Endothelial cell (in vitro differentiated cells): ENCODE measurements at places on chromosomes 3 and 15.

DNA sequence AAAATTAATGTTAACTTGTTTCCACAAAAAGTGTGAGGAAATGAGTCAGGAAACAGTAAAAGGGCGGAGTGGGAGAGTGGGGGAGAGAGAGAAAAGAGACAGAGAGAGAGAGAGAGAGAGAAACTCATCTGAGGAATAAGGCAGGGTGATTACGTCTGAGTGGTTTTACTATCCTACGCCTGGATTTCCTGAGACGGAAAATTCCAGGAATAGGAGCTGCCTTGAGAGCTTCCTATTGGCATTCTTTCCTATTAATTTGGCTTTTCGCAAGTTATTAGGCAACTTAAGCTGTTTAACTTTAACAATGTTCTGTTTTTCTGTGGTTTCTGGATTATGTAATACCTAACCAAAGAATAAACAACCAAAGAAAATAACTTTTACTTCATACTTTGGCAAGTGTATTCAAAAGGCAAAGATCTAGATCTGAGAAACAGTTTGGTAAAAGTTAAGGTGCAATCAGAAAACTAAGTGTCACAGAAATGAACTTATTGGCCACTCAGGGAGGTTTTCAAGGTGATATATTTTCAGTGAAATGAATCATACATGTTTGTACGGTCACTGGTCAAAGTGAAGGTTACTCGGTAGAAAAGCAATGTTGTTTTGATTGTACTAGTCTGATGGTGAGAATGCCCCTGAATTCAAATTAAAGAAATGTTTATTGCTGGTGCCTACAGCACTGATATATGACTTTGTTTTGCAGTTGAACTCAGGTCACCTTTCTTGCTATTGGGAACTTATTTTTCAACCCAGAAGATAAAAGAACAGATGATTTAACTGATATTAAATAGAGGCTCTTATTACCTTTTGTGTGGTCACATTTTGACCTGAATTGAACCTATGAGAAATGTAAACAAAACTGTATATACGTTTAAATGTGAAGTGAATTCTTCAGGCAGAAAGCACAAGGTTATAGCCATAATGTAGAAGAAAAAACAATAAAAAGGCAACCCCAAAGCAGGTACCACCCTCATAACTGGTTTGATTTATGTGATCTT, 39.9 kb upstream of the TNFSF10 start:
- peak overlapping the region; percentile 98 for H3K27ac ChIP-seq
- H3K4me3 ChIP-seq = no peak overlapping the region
- peaks cover 24% of the 10 kb centered on the region for H3K4me1 ChIP-seq
- no peaks in the 10 kb centered on the region for H3K36me3 ChIP-seq
- DNase-seq = peak; percentile 18

GRCh38 chr3:133872161-133872560, 23.5 kb downstream of the RAB6B start:
- no peak for DNase-seq
- H3K4me3 ChIP-seq = no peak overlapping the region
- H3K27ac ChIP-seq = no peak overlapping the region
- no peaks in the 10 kb centered on the region for H3K4me1 ChIP-seq
- no peaks in the 10 kb centered on the region for H3K27me3 ChIP-seq
- no peaks in the 10 kb centered on the region for H3K36me3 ChIP-seq

DNA sequence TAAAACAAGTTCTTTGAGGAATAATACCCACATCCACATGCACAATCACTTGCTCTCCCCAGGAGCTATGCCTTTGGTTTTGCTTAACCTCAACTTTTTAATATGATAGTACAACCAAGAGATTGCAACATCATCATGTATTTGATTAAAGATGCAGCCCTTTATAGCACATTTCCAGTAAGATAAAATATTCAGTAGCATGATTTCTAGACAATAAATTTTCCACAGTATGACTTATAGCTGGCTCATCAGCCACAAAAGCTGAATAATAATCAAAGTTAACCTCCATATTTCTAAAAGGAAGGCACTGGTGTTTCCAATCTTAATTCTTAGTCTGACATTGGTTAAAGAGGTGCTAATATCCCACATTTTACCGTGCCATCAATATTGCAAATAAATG, 622.5 kb downstream of the TBL1XR1 start:
- H3K27me3 ChIP-seq = no peaks in the 10 kb centered on the region
- H3K27ac ChIP-seq = no peak overlapping the region
- H3K4me1 ChIP-seq = no peaks in the 10 kb centered on the region
- no peak for DNase-seq

GRCh38 chr3:142269767-142270166, 44.4 kb upstream of the GK5 start:
- peaks cover 3% of the 10 kb centered on the region for H3K27me3 ChIP-seq
- H3K4me3 ChIP-seq = no peak overlapping the region
- DNase-seq = no peak
- no peak overlapping the region for H3K27ac ChIP-seq
- peaks cover 3% of the 10 kb centered on the region for H3K36me3 ChIP-seq

DNA sequence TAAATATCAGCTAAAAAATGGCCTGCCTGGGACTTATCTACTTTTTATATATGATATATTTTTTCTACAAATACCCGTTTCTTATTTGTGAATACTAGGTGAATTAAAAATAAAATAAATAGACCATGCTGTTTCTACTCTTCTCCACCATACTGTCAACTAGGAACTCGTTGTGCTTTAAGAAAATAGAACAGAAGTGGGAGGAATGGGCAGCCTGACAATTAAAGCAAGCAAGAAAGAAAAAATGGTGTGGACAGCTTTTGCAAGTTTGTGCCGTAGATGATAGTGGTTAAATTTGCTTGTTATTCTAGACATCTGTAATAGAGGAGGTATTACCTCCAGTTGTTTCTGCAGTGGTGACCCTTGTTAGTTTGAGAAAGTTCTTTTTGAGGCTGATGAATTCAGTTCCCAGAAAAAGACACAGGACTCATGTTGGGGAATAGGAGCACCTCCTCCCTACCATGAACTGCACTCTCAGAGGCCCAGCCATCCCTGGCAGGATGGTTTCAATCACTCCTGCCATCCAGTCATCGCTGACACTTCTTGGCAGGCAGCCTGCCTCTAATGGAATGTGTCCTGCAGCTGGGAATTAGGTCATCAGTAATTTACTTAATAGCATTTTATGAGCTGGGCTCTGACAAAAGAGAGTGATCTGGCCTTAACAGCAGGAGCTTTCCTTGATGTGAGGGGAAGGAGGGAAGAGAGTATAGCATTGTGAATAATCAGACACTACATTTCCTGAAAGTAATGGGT, 105.0 kb upstream of the GAP43 start:
- peaks cover 5% of the 10 kb centered on the region for H3K27me3 ChIP-seq
- no peaks in the 10 kb centered on the region for H3K36me3 ChIP-seq
- H3K4me3 ChIP-seq = no peak overlapping the region
- no peak overlapping the region for H3K27ac ChIP-seq
- DNase-seq = no peak
- peaks cover 15% of the 10 kb centered on the region for H3K4me1 ChIP-seq

DNA sequence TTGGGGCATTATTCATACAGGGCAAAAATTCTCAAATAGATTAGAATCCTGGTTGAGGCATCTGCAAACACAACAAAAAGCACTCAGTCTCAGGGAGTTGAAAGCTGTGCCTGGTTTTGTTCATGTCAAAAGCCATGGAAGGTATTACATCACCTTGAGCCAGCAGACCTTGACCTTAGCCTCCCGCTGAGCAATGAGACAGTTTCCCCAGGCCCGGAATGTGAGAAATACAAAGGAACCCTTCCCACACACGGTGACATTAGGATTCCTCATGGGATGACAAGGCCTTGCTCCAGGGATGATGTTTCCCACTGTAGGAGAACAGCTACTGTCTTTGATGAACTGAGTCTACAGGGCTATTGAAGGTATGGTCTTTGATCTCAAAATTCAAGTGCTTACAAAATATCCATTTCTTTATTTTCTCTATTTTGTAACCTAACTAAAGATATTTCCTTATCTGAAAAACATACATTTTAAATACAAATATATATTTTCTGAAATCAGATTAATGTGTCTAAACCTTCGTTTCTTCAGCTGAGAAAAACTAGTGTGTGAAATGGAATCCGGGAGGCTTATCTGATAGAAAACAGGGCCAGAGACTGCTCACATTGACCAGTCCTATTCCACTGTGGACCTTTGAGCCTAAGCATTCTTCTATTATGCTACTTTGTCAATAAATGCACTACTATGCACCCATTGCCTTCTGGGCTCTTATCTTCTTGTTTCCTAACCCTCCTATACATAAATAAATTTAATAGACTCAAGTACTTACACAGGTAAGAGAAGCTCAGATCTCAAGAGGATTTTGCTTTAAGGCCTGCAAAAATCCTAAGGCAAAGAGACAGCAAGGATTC, 298.2 kb downstream of the KBTBD8 start:
- no peak for DNase-seq
- H3K4me1 ChIP-seq = no peaks in the 10 kb centered on the region
- H3K27me3 ChIP-seq = no peaks in the 10 kb centered on the region
- no peak overlapping the region for H3K27ac ChIP-seq

DNA sequence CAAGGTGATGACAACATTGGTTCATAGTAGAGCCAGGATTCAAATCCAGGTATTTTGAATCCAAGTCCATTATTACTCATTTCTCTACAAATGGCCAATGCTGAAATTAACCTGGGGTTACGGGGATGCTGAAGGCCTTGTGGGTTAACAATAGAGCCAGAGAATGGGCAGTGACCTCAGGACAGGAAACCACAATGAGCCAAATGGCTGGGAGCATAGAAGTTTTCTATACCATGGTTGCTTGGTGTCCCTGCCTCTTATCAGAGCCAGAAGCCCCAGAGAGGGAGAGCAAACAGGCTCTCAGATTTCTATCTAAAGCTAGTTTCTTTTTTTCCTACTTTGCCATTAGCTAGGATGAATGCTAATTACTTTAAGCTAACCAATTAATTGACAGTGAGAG, 82.3 kb downstream of the TNIK start:
- no peaks in the 10 kb centered on the region for H3K36me3 ChIP-seq
- H3K27ac ChIP-seq = no peak overlapping the region

DNA sequence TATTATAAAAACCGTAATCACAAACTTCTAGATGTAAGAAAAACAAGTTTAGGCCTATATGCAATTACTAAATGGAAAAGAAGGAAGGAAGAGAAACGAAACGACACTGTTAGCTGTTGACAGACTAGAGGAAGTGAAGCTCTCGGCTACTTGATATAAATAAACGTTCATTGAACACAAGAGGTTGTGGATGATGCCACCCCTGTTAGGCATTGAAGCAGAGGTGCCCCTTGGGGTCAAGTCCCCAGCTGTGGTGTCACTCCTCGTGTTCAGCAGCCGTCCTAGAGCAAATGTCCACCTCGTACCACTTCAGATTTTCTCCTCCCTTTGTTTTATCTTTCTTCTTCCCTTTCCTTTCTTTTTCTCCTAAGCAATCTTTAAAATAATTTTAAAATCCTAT, 146.5 kb upstream of the UBE2E1 start:
- H3K36me3 ChIP-seq = no peaks in the 10 kb centered on the region
- H3K4me1 ChIP-seq = no peaks in the 10 kb centered on the region
- no peak overlapping the region for H3K27ac ChIP-seq
- DNase-seq = no peak
- H3K4me3 ChIP-seq = no peak overlapping the region

DNA sequence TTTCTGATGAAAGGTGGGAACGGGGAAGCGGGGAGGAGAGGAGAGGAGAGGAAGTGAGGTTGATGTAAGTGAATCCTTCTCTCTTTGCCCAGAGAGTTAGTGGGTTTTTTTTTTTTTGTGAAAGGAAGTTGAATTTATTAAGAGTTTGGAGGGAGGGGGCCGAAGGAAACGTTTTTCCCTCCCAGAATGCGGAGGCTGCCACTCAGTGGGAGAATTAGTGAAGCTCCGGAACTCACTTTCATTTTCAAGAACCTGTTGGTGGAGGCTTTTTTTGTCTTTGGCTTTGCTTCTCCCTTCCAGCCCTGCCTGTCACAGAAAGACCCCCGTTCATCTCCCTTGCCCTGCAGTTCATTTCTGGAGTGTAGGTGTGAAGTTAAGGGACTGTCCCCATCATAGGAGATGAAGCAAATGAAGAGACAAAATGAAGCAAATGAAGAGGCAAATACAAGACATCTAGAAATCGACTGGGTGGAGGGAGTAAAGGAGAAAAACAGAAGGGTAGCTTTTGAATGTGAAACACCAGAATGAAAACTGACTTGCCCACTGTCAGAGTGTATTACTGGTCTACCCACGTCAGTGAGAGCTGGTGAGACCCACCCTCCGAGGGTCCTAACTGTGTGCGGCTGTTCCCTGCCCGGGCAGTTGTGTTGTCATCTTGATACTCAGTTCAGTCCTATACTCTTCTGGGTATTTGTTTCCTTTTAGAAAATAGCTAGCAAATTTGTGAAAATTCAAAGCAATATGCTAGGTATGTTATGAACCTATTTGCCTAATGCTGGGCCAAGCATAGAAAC, 91.5 kb downstream of the ITPR1 start:
- peaks cover 2% of the 10 kb centered on the region for H3K27me3 ChIP-seq
- H3K4me1 ChIP-seq = peaks cover 25% of the 10 kb centered on the region
- H3K36me3 ChIP-seq = no peaks in the 10 kb centered on the region
- H3K4me3 ChIP-seq = no peak overlapping the region
